ENCODE measurements at places on chromosomes 13 and 19.

GRCh38 chr19:14433554-14434501 is 722 bp downstream of the PKN1 start:
- DNase-seq, result no peak

DNA sequence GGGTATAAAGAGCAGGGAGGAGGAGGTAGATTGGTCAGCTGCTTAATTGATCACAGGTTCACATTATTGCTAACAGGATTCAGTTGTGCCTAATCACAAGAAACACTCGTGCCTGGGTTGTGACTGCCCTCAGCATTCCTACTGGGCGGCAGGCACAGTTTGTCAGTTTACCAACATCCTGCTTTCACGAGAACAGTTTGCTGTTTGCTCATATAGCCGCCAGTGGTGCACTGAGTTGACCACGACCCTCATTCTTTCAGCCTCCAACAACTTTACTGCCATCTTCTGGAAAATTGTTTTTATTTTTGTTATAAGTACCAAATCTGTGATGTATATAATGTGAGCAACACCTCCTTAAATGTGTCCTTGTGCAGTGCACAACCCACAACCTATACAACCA is 16.2 kb upstream of the IFT88 start:
- no peak for DNase-seq

- DNase-seq, result peak; percentile 18
Measured at GRCh38 chr13:60329221-60329923, 67.6 kb upstream of the TDRD3 start.

DNA sequence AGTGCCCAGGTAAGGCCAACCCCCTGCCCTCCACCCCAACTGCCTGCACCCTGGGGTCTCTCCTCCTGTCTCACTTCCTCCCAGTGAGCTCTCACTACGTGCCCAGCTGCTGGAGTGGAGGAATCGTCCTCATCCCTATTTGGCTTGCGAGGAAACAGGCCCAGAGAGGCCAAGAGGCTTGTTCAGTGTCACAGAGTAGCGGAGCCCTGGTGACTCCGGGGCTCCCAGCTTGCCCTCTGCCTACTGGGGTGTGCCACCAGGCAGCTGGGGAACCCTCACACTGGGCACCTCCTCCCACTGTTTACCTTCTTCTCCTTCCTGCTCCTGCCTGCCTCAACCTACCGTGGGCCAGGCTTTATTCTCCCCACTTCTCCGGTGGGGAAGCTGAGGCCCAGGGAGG is 5.6 kb downstream of the TMED1 start:
- DNase-seq, result no peak

DNA sequence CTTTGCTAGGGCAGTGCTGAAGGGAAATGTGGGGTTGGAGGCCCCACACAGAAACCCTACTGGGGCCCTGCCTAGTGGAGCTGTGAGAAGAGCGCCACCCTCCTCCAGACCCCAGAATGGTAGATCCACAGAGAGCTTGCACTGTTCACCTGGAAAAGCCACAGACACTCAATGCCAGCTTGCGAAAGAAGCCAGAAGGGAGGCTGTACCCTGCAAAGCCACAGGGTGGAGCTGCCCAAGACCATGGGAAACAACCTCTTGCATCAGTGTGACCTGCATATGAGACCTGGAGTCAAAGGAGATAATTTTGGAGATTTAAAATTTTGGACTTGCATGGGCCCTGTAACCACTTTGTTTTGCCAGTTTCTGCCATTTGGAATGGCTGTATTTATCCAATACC is 615.4 kb upstream of the MIR17HG start:
- no peak for DNase-seq

GRCh38 chr19:52566588-52566987 is 3.5 kb upstream of the ZNF701 start:
- no peak for DNase-seq

- DNase-seq, result no peak
Measured at GRCh38 chr13:80783926-80784565, 443.1 kb upstream of the SPRY2 start.

DNA sequence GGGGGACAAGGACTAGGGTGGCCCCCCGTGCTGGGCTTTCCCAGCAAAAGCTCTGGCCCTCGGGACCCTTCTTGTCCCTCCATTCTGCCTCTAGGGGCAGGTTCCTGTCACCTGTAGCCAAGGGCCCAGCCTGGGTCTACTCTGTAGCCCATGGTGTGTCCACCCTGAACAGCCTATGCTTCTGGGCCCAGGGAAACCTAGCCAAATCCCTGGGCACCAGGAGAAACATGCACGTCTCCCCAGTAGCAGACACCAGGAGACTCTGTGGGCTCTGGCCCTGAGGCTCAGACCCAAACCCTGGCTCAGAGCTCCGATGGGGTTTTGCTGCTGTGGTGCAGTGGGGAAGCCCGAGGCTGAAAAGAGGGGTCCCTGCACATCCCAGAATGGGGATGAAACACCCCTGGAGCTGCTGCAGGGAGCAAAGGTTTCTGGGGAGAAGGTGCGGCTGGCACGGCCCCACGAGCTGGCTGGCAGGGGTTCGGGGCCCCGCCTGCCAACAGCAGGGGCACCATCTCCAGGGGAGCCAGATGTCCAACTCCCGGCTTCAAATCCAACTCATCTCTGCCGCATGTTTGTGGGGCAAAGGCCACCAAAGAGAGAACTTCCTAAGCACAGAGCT is 18.2 kb downstream of the CEBPG start:
- DNase-seq, result no peak

- peak; percentile 19 for DNase-seq
Measured at GRCh38 chr19:17035842-17036424, 9.3 kb upstream of the CPAMD8 start.

DNA sequence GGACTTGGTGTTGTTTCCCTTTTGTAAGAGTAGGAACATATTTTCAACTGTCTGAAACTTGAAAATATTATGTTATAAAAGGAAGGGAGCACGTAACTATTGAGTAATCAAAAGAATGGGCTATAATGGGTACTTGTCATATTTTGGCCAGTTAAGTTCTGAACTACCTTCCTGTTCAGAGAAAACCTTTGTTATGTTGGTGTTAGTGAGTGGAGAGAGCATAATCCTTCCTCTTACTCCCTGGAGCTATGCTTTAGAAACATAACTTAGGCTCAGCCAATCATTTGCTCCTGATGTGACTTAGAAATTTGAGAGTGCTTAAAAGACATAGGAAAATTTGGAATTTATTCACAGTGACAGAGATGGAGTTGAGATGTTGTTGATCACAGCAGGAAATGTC is 482.5 kb upstream of the SPRY2 start:
- DNase-seq, result no peak

- no peak for DNase-seq
Measured at GRCh38 chr13:22082437-22083100, 411.7 kb downstream of the FGF9 start.

- no peak for DNase-seq
Measured at GRCh38 chr13:97239306-97239705, 17.2 kb downstream of the MBNL2 start.

- DNase-seq, result no peak
Measured at GRCh38 chr13:38862443-38862842, 128.2 kb downstream of the STOML3 start.

DNA sequence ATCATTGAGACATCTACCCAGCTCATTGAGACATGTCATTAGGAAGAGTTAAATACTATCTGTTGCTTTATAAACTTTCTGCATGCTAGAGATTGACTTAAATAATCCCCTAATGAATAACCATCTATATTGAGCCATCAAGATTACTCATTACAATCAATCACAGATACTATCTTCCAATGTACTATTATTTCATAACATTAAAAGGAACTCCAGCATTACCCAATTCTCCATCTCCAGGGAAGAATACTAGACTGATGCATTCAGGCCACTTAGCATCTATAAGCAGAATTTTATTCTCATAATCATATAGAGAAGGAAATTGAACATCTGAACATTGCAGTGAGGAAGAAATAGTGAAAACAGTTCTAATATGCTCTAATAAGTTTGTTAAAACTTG is 8.0 kb downstream of the EPSTI1 start:
- DNase-seq, result no peak

DNA sequence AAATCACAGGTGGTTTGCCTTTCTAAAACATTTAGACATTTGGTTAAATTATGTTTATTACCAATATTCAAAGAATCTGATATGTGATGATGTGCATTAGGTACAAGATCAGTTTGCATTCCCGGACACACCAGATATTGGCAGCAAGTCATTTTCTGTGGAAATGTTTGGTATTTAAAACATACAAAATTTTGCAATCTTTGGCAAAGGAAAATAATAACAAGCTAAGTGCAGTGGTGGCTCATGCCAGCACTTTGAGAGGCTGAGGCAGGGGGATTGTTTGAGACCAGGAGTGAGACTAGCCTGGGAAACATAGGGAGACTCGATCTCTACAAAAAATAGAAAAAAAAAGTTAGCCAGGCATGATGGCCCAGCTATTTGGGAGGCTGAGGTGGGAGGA is 29.1 kb upstream of the TSC22D1 start:
- no peak for DNase-seq

DNA sequence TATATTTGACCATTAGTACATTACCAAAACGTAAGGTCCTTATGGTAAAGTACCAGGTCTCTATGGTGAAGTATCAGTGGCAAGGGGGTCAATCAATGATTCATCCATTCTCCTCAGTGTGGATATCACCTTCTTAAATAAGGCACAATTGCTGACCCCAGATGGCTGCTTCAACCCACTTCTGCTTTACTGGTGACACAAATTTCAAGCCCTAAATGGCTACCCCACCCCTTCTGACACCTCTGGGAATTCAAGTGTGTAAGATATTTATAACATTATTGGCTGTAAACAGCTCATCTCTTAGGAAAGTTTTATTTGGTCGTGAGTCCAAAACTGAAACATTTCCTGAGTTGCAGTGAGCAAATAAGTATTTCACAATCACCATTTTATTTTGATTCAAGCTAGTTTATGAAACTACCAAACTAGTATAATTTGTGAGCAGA is 7.9 kb upstream of the WBP4 start:
- peak; percentile 52 for DNase-seq

DNA sequence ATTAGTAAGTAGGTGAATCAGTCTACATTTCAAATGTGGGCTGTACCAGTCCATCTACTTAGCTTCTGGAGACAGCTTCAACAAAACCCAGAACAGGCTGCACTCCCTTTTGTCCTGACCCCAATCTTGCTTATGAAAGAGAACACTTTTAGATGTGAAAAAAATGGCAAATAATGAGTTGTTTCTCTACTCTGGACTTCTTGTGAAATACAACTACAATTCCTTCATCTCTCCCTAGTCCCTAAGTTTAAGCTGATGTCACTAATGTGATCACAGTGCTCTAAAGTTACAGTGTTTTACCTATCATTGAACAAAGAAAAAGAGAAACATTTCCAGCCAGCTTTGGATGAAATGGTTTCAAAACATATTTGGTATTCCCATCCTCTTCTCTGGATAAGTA is 183.9 kb downstream of the LHFPL6 start:
- DNase-seq, result no peak

GRCh38 chr13:27269114-27269665 is 1.4 kb upstream of the RASL11A start:
- DNase-seq, result no peak

DNA sequence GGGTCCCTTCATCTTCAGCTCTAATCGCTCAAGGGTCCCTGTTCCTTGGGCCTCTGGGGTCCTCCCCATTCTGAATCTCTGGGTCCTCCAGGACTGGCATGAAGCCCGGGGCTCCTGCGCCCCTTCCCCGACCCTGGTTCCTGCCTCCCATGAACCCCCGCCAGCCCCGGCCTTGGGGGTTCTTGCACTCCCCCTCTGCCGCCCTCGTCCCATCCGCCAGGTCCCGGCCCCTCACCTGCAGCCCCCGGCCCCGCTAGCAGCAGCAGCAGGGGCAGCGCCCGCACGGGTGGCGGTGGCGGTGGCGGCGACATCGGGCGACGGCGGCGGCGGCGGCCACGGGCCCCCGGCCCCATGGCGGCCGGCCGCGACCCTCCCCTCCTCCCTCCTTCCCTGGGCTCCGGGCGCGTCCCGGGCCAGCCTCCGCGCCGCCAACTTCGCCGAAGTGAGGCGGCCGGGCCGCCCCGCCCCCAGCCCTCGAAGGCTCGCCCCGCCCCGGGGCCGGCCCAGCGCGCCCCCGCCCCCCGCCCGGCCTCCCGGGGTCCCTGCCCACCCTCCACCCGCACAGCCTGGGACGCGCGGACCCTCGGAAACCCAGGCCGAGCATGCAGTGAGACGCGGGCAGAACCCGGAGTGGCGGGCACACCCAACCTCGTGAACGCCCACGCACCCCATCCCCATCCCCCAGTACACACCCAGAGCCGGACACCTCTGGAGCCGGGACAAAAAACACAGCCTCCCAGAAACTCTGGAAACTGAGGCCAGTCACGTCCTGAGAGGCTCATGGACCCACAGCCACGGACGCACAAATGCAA is at the start of gene NOTCH3:
TSS of gene NOTCH3 (minus strand) at position 443 of the 812 bp plus-strand sequence. CDS start at position 353, 90 bp downstream.
- no peak for DNase-seq

DNA sequence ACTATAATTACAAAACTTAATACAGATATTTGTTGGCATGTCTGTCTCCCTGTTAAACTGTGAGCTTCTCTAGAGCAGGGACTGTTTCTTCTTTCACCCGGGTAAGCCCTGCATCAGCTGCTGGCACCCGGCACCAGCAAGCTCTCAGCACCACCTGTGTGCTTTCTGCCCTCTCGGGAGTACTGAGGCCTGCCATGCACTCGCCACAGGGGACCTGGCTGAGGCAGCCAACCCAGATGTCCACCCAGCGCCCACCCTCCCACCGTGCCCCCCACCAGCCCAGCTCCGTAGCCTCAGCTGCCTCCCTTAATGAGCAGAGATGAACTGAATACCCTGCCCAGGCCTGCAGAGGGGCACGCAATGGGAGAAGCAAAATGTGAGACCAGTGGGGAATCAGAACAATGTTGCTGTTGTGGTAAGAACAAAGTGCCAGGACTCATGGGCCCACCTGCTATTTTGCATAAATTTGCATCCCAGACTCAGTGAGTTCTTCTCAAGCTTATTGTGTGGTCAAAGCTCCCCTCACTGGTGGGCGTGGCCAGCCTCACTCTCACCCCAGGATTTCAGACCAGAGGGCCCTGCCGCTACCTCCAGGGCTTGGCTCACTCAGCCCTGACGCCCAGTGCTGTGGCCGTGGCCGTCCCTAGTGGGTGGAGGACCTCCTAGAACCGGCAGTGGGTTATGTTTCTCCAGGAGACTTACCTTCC is 14.6 kb upstream of the SERPINE3 start:
- DNase-seq, result no peak

DNA sequence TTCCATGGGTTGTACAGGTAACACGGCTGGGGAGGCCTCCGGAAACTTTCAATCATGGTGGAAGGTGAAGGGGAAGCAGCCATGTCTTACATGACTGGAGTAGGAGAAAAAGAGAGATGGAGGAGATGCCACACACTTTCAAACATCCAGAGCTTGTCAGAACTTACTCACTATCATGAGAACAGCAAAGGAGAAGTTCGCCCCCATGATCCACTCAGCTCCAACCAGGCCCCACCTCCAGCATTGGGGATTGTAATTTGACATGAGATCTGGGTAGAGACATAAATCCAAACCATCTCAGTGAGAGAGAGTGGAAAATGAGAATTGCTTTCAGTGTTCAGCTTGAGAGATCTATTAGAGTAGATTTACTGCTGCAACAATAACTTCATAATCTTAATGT is 210.9 kb downstream of the NDFIP2 start:
- DNase-seq, result no peak

GRCh38 chr13:25657157-25657556 is 285.4 kb downstream of the ATP8A2 start:
- DNase-seq, result no peak

- DNase-seq, result peak; percentile 8
Measured at GRCh38 chr19:56838024-56838908, 2.3 kb downstream of the PEG3 start.

Measured in GF-D8 (cell line).